GM13977 (cell line): ENCODE measurements at places on chromosomes 1 and 21.

DNA sequence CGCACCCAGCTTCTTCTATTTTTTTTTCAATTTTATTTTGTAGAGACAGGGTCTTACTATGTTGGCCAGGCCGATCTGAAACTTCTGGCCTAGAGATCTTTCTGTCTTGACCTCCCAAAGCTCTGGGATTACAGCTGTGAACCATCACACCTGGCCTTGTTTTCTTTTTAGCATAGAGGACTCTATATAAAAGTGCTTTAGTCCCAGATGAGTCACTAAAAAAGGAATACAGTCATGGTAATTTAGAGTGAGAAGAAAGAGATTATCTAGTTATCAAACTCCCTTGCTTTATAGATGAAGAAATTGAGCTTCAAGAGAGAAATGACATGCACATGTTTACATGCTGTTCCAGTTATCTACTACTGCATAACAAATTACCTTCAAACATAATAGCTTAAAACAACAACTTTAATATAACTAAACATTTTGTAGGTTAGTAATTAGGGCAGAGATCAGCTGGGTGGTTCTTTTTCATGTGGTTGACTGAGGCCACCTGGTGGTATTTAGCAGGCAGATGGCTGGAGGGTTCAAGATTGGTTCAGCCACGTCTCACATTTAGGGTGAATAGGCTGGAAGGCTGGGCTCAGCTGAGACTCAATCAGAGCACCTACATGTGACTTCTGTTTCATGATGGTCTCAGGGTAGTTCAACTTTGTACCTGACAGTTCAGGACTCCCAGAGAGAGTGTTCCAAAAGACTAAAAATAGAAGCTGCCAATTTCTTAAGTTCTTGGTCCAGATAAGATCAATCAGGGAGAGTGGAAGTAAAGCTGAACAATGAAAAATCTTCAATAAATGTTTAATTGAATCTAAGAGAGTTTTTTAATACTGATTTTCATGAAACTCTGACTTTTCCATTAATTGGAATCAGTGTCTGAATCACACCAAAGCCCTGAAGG, 16.9 kb upstream of the MTF2 start:
- peak; percentile 50 for DNase-seq

DNA sequence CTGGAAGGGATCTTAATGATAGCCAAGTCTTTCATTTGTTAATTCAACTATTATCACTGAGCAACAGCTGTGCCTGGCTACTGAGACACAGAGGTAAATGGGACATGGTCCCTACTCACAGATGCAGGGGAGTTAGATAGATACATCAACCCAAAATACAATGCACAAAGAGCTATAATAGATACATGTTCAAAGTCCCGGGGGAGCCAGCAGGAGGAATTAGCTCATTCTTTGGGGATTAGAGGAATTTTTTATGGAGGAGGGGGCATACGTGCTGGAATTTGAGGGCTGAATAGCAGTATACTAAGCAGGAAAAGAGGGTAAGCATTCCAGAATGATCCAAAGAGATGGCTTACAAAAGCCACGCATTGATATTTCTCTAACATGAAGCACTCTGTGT, 34.6 kb downstream of the C8B start:
- DNase-seq, result no peak

GRCh38 chr21:36627242-36627641, 71.7 kb upstream of the SIM2 start:
- no peak for DNase-seq

DNA sequence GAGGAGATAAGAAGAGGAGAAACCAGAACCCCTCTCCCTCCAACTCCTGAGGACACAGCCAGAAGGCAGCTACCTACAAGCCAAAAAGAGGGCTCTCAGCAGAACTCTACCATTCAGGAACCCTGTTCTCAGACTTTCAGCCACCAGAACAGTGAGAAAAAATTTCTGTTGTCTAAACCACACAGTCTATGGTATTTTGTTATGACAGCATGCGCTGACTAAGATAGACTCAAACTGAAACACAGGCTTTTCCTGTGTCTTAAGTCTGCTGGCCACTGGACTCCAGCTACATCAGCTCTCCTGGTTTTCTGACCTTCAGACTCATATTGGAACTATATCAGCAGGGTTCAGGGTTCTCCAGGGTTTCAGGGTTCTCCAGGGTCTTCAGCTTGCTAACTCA, 126.5 kb upstream of the TNFSF4 start:
- peak; percentile 29 for DNase-seq

- peak; percentile 11 for DNase-seq
Observed at GRCh38 chr1:119373465-119373864, 4.9 kb downstream of the HAO2 start.

DNA sequence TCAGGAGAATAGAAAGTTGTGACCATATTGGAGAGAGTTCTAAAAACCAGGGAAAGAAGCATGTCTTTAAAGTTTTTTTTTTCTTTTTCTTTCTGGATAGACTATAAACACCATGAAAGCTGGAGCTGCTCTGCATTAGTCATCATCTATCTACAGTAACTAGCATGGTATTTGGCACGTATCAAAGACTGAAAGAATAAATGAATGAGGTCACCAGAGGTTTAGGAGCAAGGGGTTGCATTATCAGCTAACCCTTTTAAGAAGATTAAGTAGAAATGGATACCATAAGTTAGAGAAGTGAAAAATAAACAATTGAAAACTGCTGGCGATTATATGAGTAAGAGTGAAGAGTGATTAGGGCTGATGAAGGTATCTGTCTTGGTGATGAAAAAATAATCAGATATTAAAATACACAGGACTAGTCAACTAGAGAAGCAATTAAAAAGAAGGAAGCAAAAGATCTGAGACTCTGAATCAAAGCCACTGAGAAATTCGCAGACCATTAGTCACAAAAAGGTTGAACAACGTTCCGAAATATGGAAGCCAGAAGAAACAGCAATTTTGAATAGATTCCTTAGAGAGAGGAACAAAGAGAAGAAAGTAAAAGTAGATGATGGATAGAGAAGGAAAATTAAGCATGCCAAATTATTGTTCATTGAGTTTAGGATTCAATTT, 536.4 kb downstream of the DPYD start:
- DNase-seq, result no peak

DNA sequence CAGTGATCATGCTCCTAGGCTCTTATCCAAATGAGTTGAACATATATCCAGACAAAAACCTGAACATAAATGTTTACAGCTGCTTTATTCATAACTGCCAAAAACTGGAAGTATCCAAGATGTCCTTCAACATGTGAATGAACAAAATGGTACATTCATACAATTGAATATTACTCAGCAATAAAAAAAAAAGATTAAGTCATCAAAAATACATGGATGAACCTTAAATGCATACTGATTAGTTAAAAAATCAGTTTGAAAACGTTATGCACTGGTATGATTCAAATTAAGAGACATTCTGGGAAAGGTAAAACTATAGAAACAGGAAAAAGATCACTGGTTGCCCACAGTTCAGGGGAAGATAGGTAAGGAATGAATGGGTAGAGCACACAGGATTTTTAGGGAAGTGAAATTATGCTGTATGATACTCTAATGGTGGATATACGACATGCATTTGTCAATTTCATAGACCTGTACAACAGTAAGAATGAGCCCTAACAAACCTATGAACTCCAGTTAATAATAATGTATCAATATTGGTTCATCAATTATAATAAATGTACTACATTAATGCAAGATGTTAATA, 3.1 kb downstream of the LRRC40 start:
- DNase-seq, result no peak

DNA sequence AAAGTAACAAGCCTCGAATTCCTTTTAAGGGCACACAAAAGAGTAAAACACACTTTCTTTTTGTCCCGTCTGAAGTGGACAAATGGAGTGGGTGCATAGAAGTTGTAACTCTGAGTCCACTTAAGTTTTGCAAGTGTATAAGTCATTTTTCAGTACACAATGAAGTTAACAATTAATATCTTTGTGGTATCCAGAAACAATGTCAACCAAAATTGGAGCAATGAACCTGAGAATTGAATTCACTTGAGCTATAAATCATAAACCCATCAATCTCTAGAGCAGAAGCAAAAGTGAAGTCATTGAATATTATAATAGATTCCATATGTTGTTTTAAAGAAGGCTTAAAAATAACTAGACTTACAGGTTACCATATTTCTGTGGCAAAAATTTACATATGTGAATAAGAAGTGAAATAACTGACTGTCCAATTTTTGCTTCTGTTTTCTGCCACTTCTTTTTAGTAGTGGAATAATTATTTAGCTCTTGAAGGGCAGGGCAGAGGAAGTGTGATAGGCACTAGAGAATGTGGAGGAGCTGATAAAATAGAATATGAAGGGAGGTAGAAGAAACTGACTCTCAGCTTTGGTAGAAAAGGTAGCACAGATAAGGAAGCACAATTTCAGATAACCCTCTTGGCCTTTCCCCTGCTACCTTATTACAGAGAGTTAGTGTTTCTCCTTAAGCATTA, 73.9 kb upstream of the RGL1 start:
- DNase-seq, result no peak

- DNase-seq, result no peak
Observed at GRCh38 chr1:970973-971730, 4.9 kb downstream of the PLEKHN1 start.

- no peak for DNase-seq
Observed at GRCh38 chr21:15893902-15894301, 164.1 kb downstream of the USP25 start.

- DNase-seq, result no peak
Observed at GRCh38 chr1:104905322-104905721, 1155.6 kb downstream of the AMY1C start.

GRCh38 chr1:203516184-203516583, 22.2 kb downstream of the OPTC start:
- DNase-seq, result no peak

DNA sequence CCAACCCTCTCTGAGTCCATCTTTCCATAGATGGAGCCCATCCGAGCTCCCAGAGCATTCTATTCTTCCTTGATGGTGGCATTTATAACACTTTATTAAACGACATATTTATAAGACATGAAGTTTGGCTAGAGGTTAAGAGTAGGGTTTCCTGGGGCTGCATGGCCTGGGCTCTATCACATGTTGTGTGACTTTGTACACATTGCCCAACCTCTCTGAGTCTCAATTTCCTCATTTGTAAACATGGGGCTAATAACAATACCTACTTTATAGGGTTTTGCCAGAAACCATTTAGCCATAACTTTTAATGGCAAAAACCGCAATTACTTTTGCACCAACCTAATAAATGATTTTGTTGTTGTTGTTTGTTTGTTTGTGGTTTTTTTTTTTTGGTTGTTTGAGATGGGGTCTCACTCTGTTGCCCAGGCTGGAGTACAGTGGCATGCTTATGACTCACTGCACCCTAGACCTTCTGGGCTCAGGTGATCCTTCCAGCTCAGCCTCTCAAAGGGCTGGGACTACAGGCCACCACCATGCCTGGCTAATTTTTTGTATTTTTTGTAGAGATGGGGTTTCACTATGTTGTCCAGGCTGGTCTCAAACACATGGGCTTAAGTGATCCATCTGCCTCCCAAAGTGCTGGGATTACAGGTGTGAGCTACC, 13.9 kb upstream of the ASAP3 start:
- DNase-seq, result no peak

GRCh38 chr1:71621785-71622184, 541.0 kb upstream of the ZRANB2 start:
- no peak for DNase-seq

- peak; percentile 82 for DNase-seq
Observed at GRCh38 chr1:235105051-235106043, 23.3 kb downstream of the TOMM20 start.

DNA sequence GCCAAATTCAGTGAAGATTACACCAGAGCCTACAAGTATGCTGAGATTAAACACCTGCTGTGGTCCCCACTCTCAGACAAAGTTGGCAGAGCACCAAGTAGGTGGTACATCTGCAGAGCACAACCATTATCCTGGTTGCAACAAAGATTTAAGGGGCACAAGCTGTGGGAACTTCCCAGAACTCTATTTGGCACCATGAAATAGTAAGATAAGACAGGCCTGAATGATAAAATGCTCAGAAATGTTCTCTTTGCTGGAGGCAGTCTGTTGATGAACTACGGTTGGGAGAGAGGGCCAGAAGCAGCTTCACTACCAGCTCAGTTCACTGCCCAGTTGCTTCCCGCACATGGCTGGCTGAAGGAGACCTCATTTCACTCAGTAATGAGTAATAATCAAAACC, 19.9 kb downstream of the RPL5 start:
- DNase-seq, result no peak

DNA sequence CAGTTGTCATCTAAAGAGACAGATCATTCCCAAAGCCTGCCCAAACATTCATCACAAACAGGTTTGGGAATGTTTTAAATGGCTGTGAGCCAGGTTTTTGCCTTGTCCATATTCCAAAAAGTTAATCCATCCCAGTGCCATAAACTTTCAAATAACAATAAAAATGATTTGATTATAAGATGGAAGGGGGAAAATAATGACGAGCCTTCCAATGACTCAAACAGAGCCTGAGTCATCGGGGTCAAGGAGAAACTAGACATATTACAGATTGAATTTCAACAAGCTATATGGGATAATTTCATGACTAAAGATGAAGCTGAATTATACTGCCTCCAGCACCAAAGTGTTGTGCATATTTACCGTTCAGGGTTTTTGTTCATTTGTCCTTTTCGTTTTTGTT, 195.8 kb upstream of the PKN2 start:
- DNase-seq, result no peak

- no peak for DNase-seq
Observed at GRCh38 chr1:55216096-55216495, 932 bp upstream of the USP24 start.
